ENCODE measurements at places on chromosomes 5 and 9. TPM values are rescaled to one million over a fixed set of nuclear protein-coding genes. Genes with fewer than 3 reads are reported as not detected.

- no peak for DNase-seq
Observed at GRCh38 chr9:104256031-104256695, 162.1 kb downstream of the SMC2 start.

- peak; percentile 30 for DNase-seq
Observed at GRCh38 chr5:57887851-57888621, 405.4 kb upstream of the ACTBL2 start.

PCA3 gene
- not detected for total RNA-seq

HSPB3 gene
- total RNA-seq = 492 TPM

- no peak for DNase-seq
Observed at GRCh38 chr5:147626464-147626863, 116.6 kb upstream of the DPYSL3 start.
